AG04450 (cell line): ENCODE measurements at places on chromosomes 5 and 9.
A peak's percentile ranks its signal among the peaks of the same experiment; 100 is the strongest.

DNA sequence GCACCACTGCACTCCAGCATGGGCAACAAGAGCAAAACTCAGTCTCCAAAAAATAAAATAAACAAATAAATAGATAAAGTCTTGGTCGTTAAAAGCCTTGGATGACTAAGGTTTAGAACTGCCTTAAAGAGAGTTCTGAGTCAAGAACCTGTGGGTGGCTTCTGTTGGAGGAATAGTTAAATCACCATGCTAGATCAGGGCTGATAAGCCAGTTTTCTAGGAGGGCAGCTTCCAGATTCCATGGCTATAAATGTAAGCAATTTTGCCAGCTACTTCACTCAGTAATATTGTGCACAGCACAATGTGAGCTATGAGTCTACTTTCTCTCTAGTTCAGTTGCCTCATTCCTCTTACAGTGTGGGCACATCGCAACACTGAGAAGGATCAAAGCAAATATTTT lies 242.1 kb upstream of the NUDT12 start:
- no peak for DNase-seq

GRCh38 chr9:35808433-35808832 lies 3.6 kb downstream of the SPAG8 start:
- DNase-seq = no peak

- no peak for DNase-seq
Observed at GRCh38 chr5:3601061-3601710, 5.6 kb downstream of the IRX1 start.

GRCh38 chr9:99118782-99119466 lies 14.0 kb downstream of the TGFBR1 start:
- DNase-seq = no peak

GRCh38 chr5:87268970-87269377 lies 1.3 kb downstream of the RASA1 start:
- DNase-seq = no peak

- DNase-seq = no peak
Observed at GRCh38 chr5:138909734-138910133, 34.6 kb upstream of the LRRTM2 start.

DNA sequence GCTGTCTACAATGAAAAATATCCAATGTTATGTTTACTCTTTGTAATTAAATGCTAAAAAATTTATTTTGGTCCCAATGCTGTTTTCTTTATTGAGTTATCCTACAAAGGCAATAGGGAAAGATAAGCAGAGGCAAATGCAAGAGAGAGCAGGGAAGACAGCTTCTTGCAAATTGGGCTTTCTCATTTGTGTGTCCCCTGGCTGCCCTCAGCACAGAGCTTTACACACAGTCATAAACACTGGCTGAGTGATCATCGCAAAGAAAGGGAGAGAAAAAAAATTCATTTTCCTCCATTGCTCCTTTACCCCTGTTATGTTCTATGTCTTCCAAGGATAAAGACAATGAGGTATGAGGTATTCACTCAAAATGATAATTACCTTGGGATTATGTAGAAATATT lies 2.3 kb upstream of the TSSK1B start:
- DNase-seq = no peak

- no peak for DNase-seq
Observed at GRCh38 chr9:23754551-23754950, 71.5 kb downstream of the ELAVL2 start.

GRCh38 chr9:129318121-129319075 lies 140.3 kb upstream of the IER5L start:
- DNase-seq = no peak

DNA sequence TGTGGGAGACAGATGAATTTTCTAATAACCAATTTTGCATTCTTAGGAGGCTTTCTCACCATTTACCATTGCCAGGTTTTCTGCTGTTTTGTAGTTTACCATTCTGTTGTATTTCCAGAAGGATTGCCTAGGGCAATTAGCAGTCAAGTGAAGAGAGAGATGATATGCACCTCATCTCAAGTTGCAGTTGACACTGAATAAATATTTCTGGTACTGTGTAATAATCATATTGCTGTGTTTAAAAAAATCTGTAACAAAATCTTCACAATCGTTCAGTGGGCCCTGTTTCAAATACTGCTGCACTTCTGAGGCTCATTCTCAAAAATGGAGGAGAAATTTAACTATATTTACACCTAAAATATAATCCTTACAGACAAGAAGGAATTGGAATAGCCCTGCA lies 706.1 kb upstream of the PTPRD start:
- no peak for DNase-seq

- no peak for DNase-seq
Observed at GRCh38 chr5:125713109-125713805, 710.0 kb upstream of the GRAMD2B start.

- no peak for DNase-seq
Observed at GRCh38 chr5:24539613-24540012, 105.2 kb downstream of the CDH10 start.

DNA sequence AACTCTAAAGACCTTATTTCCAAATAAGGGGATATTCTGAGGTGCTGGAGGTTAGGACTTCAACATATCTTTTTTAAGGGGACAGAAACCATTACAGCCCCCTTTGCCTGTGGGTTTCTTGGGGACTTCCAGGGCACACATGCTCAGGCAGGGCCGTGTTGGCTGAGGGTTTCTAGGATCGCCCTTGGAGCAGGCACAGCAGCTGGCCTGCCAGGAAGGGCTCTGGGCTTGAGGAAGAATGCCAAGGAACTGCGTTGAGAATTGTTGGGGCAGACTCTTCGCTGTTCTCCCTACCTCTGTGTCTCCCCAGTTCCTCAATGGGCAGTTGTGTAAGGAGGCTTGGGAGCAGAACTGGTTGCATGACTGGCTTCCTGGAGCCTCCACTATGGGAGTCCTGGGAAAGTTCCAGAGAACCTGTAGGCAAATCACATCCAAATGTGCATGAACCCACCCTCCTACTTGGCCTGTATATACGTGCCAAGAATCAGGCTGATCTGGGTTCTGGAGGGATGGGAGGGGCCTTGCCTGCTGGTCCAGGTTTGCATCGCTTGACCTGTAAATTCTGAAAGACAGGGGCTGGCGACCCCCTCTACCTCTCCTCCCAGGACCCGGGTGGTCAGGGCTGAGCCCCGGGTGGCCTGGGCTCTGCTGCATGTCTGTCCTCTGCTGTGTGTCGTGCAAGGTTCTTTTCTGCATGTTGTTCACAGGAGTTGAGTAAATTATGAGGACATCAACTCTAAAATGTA lies 65.5 kb downstream of the HSPA4 start:
- DNase-seq = no peak

- no peak for DNase-seq
Observed at GRCh38 chr9:27701016-27701415, 127.7 kb upstream of the C9orf72 start.

GRCh38 chr9:100803956-100804355 lies 224.6 kb upstream of the PLPPR1 start:
- no peak for DNase-seq

DNA sequence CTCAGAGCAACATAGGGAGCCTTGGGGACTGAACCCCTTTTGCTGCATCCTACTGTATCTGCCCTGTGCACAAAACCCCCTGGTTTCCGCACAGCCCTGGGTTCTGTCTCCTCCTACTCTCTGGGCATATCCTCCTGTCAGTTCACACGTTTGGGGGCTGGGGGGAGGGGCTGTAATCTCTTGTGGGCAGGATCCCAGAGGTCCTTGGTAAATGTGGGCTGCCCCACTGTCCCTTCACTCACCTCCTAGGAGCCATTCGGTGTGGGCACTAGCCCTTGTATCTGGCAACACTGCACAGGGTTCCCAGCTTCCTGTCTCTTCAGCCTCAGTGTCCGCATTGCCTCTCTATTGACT lies 271.8 kb upstream of the DMAC1 start:
- no peak for DNase-seq

DNA sequence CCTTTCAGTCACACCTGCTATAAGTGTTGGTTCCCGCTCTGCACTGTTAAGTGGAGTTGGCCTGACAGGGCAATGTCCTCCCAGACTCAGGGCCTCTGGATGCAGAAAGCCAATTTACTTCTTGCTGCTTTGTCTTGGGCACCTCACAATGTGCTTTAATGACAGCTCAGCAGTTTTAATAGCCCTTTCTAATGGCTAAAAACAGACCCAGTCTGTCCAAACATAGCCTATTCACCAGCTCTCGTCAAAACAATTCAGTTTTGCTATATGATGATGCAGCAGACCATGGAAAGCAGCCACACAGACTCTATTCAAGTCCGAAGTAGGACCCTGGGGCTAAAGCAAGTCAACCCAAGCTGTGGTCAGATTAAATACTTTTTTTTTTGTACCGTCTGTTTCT lies 529.1 kb upstream of the SEMA6A start:
- no peak for DNase-seq

DNA sequence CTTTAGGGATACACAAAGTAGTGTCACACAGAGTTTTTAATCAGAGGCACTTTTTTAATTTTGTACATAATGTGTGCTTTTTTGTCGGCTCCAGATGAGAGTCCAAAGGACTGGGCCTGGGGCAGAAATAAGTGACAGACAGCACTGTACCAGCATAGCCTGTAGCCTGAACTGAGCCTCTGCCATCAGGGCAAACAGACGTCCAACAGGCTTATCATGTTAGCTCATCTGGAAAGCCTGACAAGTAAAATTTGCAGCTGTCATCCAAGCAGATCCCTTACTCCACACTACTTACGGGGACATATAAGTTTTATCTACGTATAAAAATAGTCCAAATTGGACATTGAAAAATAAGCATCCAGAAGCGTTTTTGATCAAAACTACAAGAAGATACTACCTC lies 233.1 kb upstream of the GAS1 start:
- no peak for DNase-seq

DNA sequence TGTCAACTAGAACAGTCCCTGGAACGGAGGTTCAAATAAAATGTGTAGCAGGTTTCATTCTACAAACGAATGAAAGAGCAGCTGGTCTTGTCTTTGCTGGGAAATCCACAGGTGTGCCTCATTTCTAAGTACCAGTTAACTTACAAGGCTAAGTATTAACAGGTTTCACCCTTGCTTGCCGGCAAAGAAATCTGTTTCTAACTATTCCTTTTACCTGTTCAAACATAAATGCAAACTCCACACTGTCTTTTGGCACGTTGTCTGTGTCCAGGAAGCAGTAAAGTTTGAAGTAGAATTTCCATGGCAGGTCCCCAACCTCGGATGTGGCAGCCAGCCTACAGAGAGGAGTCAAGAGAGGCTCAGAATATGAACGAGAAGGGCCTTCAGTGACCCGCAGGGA lies 54.4 kb upstream of the RETREG1 start:
- no peak for DNase-seq

GRCh38 chr9:70609542-70610286 lies 195.3 kb upstream of the KLF9 start:
- DNase-seq = peak; percentile 88

DNA sequence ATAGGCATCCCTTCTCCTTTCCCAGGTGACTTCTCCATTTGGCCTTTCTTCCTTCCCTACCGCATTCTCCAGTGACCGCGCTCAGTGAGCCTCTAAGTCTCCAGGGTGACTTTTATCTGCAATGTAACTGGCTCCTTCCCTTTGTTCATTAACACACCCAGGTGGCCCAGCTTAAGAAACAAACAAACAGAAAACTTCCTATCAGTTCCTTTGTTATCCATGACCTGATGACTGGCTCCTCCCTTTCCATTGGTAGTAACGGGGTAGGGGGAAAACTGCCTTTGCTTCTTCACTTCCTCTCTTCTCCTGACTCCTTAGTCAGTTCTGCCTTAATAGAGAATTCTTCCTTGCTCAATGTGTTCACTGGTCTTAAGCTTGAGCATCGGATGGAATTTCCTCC lies 7.0 kb upstream of the SH3GL2 start:
- no peak for DNase-seq

DNA sequence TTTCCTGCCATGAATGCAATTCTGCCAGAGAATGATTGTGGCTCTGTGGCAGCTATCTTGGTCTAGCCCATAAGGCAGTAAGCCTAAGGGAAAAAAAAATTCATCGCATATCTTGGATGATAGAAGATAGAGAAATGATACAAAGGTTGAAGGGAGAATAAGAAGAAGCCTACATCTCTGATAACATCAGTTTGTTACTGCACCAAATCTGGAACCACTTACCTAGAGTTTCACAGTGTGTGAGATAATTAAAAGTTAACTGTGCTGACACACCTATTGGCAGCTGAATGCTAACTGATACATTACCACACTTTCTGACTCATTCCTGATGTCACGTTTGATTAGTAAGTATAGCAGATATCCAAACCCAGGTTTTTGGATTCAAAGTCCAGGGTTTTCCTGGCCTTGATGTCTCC lies 91.6 kb upstream of the TAF11L2 start:
- no peak for DNase-seq

DNA sequence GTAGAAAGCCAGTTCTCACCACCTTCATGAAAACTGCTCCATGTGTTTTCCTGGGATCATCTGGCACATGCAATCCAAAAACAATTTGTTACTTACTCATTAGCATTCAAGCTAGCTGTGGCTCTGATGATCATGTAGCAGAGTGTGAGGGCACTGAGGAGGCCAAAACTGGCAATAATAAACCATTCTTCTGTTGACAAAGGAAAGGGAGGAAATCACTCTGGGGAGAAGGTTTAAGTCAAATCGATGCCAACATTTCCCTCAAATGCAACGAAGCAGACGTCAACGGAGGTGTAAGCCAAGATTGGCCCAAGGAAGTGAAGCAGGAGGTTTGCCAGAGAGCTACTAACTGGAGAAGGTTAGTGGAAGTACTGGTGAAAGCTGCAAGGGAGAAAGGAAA lies 55.7 kb upstream of the TBC1D9B start:
- DNase-seq = no peak

DNA sequence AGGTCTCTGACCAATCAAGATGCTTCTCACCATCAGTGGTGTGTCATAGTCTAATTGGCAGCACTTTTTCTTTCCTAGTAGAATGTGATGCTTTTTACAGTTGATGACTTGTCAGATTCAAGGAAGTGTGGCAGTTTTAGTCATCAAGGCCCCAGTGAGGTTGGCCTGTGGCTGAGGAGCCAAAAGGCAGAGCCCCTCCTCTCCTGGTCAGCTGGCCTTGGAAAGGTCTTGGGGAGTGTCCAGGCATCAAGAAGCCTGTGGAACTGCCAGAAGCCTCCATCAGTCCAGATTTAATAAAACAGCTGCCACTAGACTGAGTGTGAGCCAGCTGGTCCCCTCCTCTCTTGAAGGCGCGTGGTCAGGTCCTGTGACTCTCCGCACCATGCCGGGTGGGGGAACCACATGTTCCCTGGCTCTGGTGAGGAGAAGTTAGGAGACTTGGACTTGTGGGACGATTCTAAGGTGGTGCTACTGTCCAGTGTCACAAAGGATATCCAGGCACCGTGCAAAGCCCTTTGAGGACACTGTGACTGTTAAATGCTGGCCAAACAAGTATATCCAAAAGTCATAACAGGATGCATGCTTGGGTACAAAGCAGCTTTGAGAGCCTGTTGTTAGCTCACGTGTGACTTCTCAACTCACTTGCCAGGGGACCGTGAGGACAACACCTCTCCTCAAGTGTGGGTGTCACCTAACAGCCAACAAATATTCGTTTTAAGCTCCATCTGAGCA lies 6.1 kb upstream of the ANGPTL2 start:
- no peak for DNase-seq
